Left ventricle myocardium inferior (tissue), 1 donor: ENCODE measurements at places on chromosomes 13 and 19.

DNA sequence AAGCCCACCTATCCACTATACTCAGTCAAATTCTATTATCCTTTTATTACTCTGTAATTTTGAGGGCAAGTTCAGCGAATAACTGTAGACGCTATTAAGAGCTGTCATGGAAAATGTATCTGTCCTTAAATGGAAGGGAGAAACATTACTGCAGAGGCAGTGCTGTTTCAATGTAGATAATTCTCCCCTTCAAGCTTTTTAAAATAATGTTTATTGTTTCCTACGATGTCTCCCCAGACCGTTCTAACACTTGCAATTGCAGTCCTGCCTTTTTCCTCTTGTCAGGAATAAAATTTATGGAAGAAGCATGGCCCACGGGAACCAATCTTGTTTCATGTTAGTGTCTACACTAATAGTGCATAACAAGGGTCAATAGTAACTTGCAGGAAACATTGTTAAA is 159.5 kb downstream of the GPC6 start:
- DNase-seq = no peak

GRCh38 chr13:99431927-99432608 is 69.2 kb upstream of the TM9SF2 start:
- DNase-seq = no peak

DNA sequence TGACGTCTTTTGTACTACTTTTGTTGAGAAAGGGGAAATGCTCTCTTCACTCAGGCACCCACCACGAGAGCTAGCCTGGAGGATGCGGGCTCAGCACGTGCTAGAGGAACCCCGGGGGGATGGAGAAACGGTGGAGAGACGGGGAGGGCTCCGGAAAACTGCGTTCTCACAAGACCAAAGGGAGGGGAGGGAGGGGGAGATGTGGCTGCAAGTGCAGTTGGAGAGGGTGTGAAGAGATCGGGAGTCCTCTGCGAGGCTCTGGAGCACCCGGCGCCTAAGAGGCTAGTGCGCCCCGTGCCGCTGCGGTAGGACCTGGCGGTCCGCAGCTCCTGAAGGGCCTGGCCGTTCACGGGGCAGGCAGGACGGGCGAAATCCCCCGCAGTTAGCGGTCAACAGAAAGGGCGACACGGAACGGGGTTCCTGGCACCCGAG is 43.4 kb upstream of the XPO4 start:
- DNase-seq = peak; percentile 18

GRCh38 chr13:48831248-48831647 is 144.5 kb upstream of the FNDC3A start:
- DNase-seq = no peak

DNA sequence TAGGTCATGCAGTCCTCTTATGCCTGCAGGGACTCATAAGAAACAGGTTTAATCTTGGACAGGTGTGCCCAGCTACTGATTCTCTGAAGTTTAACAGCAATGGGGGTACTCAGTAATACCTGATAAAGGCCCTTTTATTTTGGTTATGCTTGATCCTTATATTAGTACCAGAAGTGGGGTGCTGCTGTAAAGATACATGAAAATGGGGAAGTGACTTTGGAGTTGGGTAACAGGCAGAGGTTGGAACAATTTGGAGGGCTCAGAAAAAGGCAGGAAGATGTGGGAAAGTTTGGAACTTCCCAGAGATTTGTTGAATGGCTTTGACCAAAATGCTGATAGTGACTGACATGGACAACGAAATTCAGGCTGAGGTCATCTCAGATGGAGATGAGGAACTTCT is 14.6 kb upstream of the TMTC4 start:
- DNase-seq = no peak

DNA sequence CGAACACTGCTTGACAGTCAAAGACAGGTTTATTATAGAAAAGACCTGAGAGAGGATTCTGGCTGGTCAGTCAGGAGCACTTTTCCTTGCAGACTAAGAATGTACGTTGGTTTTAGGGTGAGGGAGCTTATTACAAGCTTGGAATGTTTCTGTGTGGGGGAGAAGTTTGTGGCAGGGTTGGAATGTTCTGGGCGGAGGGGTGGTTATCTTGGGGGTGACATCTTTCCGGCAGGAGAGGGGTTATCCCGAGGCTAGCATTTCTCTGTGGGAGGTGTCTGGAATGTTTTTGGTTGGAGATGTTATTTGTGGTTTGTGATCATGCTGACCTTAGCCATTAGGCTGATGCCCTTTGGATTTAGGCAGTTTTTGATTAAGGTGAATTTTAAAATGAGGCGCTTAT is 61.8 kb downstream of the ZNF136 start:
- no peak for DNase-seq

- no peak for DNase-seq
Measured at GRCh38 chr19:8206147-8207087, 2.8 kb upstream of the CERS4 start.

DNA sequence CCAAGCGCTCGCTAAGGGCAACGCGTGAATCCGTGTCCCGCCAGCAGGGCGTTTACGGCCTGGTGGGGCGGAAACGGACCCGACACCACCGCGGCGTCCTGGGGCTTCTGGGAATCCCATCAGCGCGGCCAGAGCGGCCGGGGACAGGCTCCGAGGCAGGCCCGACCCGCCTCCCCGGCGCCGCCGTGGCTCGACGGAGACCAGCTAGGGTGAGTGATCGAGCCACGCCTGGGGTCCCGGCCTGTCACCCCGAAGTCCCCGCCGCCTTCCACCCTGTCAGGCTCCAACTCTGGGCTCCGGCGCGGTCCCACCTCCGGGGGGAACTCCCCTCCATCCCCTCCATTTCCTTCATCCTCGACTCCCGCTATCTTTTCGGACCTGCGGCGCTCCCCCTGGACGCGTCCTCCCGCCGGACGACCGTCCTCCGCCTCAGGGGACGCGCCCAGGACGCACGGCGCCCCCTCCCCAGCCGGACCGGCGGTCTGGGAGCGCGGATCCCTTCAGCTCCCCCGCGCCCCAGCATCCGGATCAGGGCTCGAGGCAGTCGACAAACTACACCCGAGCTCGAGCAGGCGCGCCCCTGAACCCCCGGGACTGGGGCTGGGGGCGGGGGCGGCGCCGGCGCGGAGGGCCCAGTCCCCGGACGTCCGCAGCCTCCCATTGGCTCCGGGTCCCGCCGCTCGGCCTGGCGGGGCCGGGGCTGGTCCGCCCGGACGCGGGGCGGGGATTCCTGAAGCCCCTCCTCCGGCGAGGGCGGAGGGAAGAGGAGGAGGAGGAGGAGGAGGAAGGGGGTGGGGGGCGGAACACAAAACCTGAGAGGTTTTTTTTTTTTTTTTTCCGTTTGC is 638 bp upstream of the BICRA start:
- peak; percentile 95 for DNase-seq

GRCh38 chr19:56145698-56146097 is 4.6 kb downstream of the ZNF444 start:
- DNase-seq = no peak
